Hepatocyte (in vitro differentiated cells): ENCODE measurements at places on chromosomes 5 and 9. TPM values are rescaled to one million over a fixed set of nuclear protein-coding genes. Genes with fewer than 3 reads are reported as not detected.

DNA sequence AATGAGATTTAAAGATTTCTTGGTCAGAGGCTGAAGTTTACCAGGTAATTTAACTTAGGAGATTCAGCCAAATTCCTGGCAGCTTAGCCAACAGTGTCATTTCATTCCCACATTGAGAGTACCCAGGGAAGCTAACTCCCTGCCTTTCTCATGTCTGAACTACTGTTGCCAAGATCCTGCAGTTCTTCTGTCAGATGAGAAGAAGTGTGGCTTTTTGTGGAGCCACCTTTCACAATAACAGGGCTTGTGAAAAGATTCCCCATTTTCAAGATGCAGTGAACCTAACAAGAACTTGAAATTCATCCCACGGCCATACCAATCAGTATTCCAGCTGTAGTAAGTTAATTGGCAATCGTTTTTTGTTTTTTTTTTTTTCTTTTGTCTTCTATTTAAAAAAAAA is 176.4 kb downstream of the XRCC4 start:
- no peaks in the 10 kb centered on the region for H3K27me3 ChIP-seq
- no peaks in the 10 kb centered on the region for H3K4me1 ChIP-seq
- no peaks in the 10 kb centered on the region for H3K36me3 ChIP-seq
- no peak overlapping the region for H3K27ac ChIP-seq
- no peak overlapping the region for H3K4me3 ChIP-seq

TAS2R1 gene
- total RNA-seq: 1.0 TPM in 1 of 2 replicates, not detected in the other

- H3K4me1 ChIP-seq: peaks cover 11% of the 10 kb centered on the region
- no peak overlapping the region for H3K27ac ChIP-seq
- H3K4me3 ChIP-seq: no peak overlapping the region
- H3K36me3 ChIP-seq: no peaks in the 10 kb centered on the region
- DNase-seq: peak; percentile 56
- no peaks in the 10 kb centered on the region for H3K27me3 ChIP-seq
These were observed 59.2 kb upstream of the TRAF1 start for GRCh38 chr9:120985819-120986222.

DNA sequence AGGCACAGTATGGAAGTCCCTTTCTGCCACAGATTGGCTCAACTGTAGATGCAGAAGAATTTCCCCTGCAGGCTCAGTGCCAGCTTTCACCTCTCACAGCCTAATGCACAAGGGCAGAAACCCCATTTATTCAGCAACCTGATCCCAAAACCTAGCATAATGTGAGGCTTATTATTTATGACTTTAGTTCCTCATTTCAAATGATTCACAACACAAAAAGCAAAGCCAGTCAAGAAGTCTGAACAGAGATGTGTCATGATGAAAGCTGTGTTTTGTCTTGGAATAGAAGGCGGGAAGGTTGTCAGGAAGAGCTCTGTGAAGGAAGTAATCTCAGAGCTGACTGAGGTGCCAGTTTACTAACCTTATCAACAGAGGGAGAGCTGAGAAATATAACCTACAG is 369.7 kb downstream of the LRRC70 start:
- H3K4me1 ChIP-seq: no peaks in the 10 kb centered on the region
- H3K36me3 ChIP-seq: no peaks in the 10 kb centered on the region
- H3K4me3 ChIP-seq: no peak overlapping the region
- no peaks in the 10 kb centered on the region for H3K27me3 ChIP-seq
- no peak overlapping the region for H3K27ac ChIP-seq

- H3K27ac ChIP-seq: no peak overlapping the region
- no peaks in the 10 kb centered on the region for H3K4me1 ChIP-seq
- no peak overlapping the region for H3K4me3 ChIP-seq
- no peaks in the 10 kb centered on the region for H3K27me3 ChIP-seq
- no peaks in the 10 kb centered on the region for H3K36me3 ChIP-seq
These were observed 60.5 kb upstream of the FAM120A start for GRCh38 chr9:93390953-93391515.

DNA sequence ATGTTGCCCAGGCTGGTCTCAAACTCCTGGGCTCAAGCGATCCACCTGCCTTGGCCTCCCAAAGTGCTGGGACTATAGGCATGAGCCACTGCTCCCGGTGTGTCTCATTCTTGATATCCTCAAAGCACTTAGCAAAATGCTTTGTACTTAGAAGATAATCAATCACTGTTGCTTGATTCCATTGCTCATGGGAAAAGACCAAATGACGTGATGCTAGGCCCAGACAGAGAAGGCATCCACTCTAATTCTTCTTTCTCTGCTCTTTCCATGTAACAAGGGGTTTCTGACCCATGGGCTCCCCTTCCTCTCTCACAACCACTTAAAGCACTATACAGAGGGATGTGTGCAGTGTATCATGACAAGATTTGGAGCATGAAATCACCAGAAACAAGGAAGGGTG is 83.0 kb downstream of the APBA1 start:
- peaks cover 5% of the 10 kb centered on the region for H3K4me1 ChIP-seq
- H3K4me3 ChIP-seq: no peak overlapping the region
- no peak overlapping the region for H3K27ac ChIP-seq
- DNase-seq: no peak

DNA sequence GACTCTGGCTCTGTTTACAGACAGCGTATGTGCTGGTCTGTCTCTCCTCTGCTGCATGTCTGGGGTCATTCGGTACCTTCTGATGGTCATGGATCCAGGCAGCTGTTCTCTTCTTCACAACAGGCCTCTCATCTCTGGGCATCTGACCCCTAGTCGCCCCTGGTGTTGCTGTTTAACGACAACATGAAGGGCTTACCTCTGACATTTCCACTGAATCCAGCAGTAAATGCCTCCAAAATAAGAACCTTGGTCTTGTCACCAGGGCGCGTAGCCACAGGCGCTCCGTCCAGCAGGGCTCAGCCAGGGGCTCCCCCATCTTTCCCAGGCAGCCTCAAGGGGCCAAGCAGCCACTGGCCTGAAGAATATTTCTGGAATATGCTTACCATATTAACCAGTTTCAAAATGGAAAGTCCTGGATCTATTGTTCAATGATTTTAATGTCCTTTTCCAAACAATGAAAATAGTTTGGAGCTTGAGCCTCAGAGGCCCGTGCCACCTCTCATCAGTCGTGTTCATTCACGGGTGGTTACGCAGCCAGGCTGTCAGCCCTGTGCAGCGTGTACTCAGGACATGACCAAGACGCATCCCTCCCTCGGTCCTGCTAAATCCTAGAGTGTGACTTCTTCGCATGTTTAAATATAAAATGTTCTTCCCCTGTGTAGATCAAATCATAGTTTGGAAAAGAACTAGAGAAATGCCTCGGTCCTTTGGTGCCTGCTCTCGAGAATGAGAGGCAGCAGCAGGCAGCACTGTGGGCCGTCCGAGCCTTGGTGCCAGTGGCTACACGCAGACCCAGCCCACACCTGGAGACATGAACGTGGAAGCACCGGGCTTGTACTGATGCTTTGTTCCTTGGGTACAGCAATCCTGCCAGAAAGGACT is 30.1 kb upstream of the LRRC14B start:
- no peaks in the 10 kb centered on the region for H3K36me3 ChIP-seq
- no peak overlapping the region for H3K27ac ChIP-seq
- H3K4me1 ChIP-seq: no peaks in the 10 kb centered on the region
- no peak overlapping the region for H3K4me3 ChIP-seq
- H3K27me3 ChIP-seq: no peaks in the 10 kb centered on the region

DNA sequence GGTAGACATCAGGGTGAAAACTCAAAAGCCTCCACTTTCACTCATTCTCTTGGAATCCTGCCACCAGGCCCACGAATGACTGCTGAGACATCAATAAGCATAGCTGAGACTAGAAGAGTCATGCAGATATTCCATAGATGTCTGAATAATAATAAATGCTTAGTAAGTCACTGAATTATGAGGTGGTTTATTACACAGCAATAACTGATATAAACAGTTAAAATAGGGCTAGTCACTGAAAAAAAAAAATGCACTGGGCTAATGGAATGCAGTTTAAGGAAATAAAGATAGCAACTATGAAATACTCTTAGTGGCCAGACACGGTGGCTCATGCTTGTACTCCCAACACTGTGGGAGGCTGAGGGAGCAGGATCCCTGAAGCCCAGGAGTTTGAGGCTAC is 262.8 kb upstream of the CDH6 start:
- no peaks in the 10 kb centered on the region for H3K27me3 ChIP-seq
- H3K4me3 ChIP-seq: no peak overlapping the region
- H3K27ac ChIP-seq: no peak overlapping the region
- no peak for DNase-seq
- peaks cover 7% of the 10 kb centered on the region for H3K4me1 ChIP-seq
- no peaks in the 10 kb centered on the region for H3K36me3 ChIP-seq

DNAI1 gene
- total RNA-seq: 0.57 TPM in 1 of 2 replicates, not detected in the other

- H3K27me3 ChIP-seq: no peaks in the 10 kb centered on the region
- H3K27ac ChIP-seq: no peak overlapping the region
- no peaks in the 10 kb centered on the region for H3K36me3 ChIP-seq
- no peak for DNase-seq
- H3K4me3 ChIP-seq: no peak overlapping the region
These were observed 289.2 kb upstream of the PTGER4 start for GRCh38 chr5:40390281-40391149.

DNA sequence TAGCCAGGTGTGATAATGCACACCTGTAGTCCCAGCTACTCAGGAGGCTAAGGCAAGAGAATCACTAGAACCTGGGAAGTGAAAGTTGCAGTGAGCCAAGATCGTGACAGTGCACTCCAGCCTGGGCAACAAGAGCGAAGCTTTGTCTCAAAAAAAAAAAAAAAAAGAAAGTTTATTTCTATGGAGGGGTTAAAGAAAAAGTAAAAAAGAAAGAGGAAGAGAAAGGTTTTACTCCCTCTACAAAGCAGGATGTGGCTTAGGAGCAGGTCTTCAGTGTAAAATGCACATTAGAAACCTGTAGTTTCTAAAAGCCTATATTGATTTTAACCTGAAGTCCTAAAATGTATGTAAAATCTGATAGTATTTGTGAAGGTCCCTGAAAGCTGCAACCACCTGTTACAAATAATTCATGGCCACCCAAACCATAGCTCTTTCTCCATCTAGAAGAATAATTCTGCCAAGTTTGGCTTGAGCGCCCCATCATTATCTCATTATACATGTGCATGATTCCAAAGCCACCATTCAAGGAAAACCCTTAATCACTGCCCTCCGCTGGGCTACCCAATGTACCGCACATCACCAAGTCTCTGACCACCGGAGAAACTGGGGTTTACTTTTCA is 3.4 kb downstream of the FNBP1 start:
- DNase-seq: no peak
- H3K4me1 ChIP-seq: peaks cover 20% of the 10 kb centered on the region
- H3K27ac ChIP-seq: no peak overlapping the region
- no peaks in the 10 kb centered on the region for H3K27me3 ChIP-seq

DNA sequence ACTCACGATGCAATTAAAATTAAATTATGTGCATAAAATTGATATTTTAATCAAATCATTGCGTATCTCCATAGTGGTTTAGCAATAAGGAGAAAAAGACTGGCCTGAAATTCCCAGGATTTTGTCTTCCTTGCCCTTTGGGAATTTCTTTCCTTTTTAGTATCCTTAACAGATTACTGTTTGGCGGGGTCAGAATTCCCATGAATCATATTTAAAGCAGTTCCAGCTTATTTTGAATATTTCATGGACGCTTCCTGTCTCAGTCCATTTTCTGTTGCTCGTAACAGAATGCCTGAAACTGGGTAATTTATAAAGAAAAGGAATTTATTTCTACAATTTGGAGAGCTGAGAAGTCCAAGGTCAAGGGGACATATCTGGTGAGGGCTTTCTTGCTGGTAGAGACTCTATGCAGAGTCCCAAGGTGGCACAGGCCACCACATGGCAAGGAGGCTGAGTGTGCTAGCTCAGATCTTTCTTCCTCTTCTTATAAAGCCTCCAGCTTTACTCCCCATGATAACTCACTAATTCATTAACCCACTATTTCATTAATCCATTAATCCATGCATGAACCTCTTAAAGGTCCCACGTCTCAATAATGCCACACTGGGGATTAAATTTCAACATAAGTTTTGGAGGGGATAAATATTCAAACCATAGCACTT is 37.8 kb downstream of the CDH6 start:
- peaks cover 6% of the 10 kb centered on the region for H3K4me1 ChIP-seq
- no peak overlapping the region for H3K4me3 ChIP-seq
- DNase-seq: no peak
- H3K27me3 ChIP-seq: no peaks in the 10 kb centered on the region

GRCh38 chr9:13857521-13857920 is 456.4 kb downstream of the NFIB start:
- H3K36me3 ChIP-seq: no peaks in the 10 kb centered on the region
- H3K4me3 ChIP-seq: no peak overlapping the region
- H3K27ac ChIP-seq: no peak overlapping the region
- H3K4me1 ChIP-seq: peaks cover 6% of the 10 kb centered on the region
- H3K27me3 ChIP-seq: no peaks in the 10 kb centered on the region
- no peak for DNase-seq

GFRA3 gene
- total RNA-seq: 1.6 and 2.2 TPM in 2 replicates

DNA sequence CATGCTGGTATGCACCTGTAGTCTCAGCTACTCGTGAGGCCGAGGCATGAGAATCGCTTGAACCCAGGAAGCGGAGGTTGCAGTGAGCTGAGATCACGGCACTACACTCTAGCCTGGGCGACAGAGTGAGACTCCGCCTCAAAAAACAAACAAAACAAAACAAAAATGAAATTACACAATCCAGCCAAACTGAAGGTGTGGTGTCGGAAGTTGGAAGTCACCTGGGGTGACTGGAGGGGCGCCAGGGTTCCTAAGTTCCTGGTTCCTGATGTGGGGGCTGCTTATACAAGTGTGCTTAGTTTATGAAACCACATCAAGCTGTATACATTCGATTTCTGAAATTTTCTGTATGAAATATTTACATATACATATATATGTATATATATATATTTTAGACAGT is 3.7 kb upstream of the DOLPP1 start:
- H3K4me1 ChIP-seq: peaks cover 5% of the 10 kb centered on the region
- H3K4me3 ChIP-seq: no peak overlapping the region
- H3K27ac ChIP-seq: no peak overlapping the region
- no peak for DNase-seq
- H3K27me3 ChIP-seq: no peaks in the 10 kb centered on the region

SLC22A4 gene
- 1.4 and 2.5 TPM in 2 replicates for total RNA-seq

- H3K36me3 ChIP-seq: no peaks in the 10 kb centered on the region
- no peaks in the 10 kb centered on the region for H3K4me1 ChIP-seq
- no peaks in the 10 kb centered on the region for H3K27me3 ChIP-seq
- DNase-seq: no peak
- H3K27ac ChIP-seq: no peak overlapping the region
- no peak overlapping the region for H3K4me3 ChIP-seq
These were observed 94.2 kb downstream of the MUSK start for GRCh38 chr9:110762783-110763182.

DNA sequence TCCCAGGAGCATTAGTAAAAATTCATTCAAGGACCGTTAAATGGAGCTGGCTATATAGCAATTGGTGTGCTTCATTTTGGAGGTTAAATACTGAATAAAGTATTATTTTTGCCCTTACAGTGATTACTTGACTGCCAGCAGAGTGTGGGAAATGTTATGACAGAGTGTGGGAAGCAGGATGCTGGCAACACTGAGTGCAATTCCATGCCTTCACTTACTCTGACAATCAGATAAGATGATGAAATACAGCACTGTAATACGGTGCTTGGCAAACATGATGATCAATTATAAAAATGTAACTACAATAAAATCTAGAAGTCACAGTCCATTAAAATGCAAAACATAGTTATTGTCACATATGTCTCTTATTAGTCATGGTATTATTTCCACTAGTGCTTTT is 651.3 kb downstream of the PTPRD start:
- no peaks in the 10 kb centered on the region for H3K36me3 ChIP-seq
- H3K27ac ChIP-seq: no peak overlapping the region
- H3K27me3 ChIP-seq: no peaks in the 10 kb centered on the region
- H3K4me1 ChIP-seq: no peaks in the 10 kb centered on the region
- no peak for DNase-seq
- H3K4me3 ChIP-seq: no peak overlapping the region
